ENCODE measurements at places on chromosomes 12 and 14.
A peak's percentile ranks its signal among the peaks of the same experiment; 100 is the strongest.

- DNase-seq, result no peak
Measured at GRCh38 chr14:102891556-102891955, 30.9 kb upstream of the AMN start.

GRCh38 chr14:27075503-27075902 is 477.7 kb upstream of the NOVA1 start:
- DNase-seq, result no peak

DNA sequence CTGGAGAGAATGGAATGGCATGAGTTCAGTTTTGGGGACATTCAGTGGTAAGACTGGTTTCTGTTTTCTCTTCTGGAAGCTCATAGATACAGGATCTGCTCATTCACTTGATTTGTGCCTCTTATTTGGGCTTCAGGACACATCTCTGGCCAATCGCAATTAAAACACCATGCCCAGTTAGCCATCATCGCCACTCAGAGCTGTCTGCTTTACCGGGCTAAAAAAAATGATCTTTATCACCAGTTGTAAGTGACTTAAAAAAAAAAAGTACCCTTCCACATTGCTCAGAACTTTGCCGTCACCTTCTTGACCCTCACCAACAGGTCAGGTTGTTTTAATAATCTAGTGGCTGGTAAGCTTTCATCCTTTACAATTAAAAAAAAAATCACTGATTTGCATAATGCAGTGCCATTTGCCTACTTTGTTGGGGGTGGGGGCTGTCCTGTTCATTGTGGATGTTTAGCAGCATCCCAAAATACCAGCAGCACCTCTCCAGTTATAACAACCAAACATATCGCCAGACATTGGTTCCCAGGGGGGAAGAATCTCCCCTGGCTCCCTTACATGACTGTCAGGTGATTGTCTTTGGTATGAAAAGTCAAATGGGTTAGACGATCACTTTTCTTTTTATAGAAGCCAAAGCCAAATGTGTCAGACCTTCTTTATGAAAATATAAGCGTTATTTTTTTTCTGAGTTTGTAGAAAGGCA is 150.1 kb downstream of the PRKCH start:
- no peak for DNase-seq

DNA sequence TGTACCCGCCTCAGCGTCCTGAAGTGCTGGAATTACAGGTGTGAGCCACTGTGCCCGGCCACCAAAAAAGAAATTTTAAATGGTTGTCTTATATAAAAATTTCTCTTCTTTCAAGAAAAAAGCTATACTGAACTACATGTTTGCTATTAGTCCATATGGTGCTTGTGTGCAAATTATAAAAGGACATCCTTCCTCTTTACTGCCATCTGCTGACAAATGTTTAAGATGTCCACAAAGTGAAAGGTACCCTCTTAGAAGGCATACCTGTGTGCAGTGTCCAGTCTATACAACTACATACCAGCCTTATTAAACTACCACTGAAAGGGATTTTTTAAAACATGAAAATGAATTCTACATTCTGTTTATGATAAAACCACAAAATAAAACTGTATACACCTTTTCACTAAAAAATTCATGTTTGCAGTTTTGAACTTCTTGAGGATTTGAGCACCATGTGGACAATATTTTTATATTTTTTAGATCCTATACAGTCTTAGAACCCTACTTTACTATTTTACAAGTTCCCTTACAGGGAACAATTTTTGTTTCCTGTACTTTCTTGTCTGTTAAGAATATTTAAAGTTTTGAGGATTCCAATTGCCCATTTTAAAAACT is 32.8 kb upstream of the TOMM20L start:
- DNase-seq, result peak; percentile 43

- DNase-seq, result no peak
Measured at GRCh38 chr12:100688451-100688864, 106.1 kb upstream of the ANO4 start.

GRCh38 chr12:70508178-70508577 is 129.1 kb downstream of the PTPRB start:
- DNase-seq, result no peak

DNA sequence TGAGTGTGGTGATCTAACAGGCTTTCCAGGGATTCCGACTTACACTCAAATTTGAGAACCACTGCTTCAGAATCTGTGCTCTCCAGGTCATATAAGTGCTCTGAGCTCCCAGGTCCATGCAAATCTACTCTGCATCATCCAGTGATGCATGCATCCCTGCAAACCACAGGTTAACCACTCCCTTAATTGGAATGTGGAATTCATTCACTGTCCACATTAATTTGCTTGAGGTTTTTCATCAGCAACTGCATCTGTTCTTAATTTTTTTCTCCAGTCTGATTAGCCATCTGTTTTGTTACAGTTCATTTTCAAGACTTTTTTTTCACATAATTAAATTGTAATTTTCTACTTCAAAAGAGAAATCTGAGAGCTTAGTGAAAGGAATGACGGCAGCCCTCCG is 43.4 kb upstream of the RIN3 start:
- no peak for DNase-seq

DNA sequence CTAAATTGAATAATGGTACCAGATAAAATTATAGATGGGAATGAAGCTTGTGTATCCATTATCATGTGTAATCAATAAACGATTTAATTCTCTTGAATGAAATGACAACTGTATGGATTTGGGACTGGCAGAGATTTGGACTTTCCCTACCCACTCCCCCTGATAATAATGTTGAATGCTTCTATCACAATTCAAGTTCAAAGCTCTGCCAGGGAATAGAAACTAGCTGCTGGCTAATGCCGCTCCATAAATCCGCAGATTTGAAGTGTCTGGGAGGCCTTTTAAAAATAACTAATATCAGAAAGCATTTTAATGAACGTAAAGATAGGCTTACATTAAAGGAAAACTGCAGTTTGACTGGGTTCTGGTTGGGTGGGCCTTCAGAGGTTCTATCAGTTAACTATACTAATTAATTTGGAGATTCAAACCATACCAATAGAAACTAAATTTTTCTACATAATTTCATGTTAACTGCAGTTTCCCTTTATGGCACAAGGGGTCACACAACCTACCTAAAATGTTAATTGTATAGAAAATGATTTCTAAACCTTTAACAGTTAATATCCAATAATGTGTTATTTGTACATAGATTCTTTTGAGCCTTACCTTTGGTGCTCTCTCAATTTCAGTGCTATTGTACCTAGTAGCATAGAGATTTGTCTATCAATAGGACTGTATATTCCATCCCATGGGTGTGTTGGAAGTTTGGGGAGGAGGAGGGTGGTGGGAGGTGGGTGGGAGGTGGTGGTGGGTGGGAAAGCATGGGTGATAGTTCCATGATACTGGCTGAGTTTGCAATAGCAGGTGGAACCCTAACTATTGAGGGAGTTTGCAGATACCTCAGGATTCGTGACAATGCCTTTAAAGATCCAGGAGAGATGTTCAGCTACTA is 4.9 kb downstream of the HNRNPA1 start:
- no peak for DNase-seq

DNA sequence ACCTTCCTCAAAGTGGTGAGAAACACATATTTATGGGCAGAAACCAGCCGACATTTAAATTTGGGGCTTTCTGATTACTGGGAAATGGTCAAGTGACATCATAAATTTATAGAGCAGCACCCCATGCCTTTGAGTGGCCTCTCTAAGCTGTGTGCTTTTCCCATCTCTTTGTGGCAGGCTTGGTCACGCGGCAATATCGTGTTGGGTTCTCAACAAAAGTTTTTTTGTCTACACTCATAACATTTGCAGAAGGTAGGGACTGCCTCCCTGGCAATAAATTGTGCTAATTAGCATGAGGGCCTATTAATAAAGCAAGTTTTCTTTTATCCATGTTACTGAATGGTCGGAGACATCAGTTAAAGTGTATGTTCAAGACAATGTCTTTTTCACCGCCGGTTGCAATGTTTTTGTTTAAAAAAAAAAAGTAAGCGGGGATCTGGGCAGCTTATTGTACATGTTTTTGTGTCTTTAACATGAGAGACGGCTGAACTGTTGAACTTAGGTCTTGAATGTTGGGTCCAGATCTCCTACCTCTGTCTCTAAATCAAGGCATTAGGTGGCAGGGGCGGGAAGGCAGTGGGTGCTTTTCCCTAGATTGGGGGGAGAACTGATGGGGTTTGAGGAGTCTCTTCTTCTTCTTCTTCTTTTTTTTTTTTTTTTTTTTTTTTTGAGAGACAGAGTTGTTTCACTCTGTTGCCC is 193.3 kb downstream of the PHETA1 start:
- DNase-seq, result no peak

- no peak for DNase-seq
Measured at GRCh38 chr12:597926-598568, 65.2 kb downstream of the NINJ2 start.

- no peak for DNase-seq
Measured at GRCh38 chr12:105906561-105906960, 232.2 kb downstream of the NUAK1 start.

DNA sequence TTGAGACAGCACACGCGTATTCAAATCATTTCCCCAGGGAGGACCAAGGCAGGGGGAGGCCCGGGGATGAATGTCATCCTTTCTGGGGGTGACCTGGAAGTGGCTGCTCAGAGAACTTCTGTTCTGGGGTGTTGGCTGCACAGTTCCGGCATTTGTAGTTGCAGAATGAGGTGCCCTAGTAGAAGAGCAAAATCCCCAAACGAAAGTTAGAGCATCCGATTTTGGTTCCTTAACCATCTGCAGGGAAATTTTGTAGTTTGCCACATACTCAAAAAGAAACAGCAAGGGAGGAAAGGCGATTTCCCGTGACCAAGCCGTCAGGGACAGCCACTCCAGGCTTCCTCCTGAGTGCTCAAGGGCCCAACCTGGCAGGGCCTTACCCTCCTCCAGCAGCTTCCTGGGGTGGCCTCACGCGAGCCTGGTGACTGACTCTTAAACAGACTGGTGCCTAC is 13.0 kb upstream of the TRAF3 start:
- no peak for DNase-seq

DNA sequence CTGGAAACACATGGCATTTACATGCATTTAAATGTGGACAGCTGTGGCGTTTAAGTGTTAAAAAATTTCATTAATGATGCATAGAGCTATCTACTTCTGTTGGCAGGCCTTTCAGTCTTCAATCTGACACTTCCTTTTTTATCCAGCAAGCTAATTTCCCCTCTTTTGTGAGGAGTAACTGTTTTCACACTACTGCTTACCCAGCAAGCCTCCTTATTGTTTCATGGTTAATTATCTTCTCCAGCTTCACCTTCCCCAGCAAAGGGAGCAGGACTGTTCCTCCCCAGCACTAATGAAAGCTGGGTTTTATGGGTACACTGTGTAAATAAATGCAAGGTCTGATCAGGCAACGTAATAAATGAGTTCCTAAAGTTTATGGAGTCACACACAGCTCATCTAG is 129.4 kb upstream of the NPAS3 start:
- no peak for DNase-seq

DNA sequence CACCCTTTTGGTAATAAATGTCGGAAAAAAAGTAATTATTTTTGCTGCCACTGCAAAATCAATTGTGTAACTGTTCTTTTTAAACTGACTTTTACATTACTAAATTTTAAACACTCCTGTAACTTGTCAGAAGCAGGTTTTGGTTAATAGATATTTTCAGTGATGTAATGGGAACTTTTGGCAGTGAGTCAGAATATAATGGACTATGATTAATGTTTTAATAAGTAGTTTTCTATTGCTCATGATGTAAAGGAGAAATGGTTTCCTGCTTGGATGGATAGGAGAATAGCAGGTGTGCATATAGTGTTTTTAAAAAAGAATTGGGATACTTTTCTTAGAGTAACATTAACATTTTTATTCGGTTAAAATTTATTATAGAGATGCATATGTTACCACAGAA is 58.8 kb downstream of the TRMT5 start:
- DNase-seq, result no peak

DNA sequence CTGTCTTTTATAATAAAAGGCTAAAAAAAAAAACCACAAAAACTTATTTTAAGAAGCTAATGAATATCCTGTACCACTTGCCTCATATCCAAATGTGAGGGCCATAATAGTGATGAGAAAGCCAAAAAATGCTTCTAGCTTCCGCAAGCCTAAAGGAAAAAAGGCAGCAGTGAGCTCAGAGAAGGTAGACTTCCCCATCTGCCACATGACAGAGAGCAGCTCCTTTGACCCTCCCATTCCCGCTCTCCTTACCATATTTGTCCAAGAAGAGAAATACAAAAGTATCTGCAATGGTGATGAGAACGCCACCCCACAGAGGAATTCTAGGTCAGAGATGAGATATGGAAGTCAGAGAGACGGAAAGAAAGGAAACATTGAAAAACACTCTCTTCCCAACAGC is 27.1 kb downstream of the SLC11A2 start:
- DNase-seq, result no peak

DNA sequence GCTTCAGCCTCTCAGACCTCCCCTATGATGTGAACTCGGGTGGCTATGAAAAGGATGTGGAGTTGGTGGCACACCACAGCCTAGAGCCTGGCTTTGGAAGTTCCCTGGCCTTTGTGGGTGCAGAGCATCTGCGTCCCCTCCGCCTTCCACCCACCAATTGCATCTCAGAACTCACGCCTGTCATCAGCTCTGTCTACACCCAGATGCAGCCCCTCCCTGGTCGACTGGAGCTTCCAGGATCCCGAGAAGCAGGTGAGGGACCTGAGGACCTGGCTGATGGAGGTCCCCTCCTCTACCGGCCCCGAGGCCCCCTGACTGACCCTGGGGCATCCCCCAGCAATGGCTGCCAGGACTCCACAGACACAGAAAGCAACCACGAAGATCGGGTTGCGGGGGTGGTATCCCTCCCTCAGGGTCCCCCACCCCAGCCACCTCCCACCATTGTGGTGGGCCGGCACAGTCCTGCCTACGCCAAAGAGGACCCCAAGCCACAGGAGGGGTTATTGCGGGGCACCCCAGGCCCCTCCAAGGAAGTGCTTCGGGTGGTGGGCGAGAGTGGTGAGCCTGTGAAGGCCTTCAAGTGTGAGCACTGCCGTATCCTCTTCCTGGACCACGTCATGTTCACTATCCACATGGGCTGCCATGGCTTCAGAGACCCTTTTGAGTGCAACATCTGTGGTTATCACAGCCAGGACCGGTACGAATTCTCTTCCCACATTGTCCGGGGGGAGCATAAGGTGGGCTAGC is 7.0 kb upstream of the RPS26 start:
- DNase-seq, result no peak

DNA sequence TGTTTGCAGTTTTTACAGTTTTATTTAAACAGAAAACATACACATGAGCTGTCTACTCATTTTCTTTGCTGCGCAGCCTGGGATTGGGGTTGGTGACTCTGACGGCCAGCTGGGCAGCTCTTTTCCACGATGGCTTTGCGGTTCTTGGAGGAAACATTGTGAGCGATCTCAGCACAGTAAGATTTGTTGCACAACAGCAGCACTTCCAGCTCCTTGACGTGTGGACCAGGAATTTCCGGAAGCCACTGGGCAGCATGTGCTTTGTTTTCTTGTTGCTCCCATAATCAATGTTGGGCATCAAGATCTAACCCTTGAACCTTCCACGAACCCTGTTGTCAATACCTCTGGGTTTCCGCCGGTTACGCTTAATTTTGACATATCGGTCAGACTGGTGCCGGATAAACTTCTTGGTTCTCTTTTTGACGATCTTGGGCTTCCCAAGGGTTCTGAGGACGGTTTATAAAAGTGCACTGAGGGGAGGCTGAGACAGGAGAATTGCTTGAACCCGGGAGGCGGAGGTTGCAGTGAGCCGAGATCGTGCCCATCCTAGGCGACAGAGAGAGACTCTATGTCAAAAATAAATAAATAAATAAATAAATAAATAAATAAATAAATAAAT is 21.8 kb downstream of the FKBP11 start:
- DNase-seq, result no peak

- DNase-seq, result no peak
Measured at GRCh38 chr12:6310771-6311610, 509 bp downstream of the PLEKHG6 start.

GRCh38 chr12:77553976-77554619 is 276.6 kb upstream of the NAV3 start:
- DNase-seq, result no peak

GRCh38 chr12:89070603-89071002 is 281.7 kb downstream of the DUSP6 start:
- no peak for DNase-seq
